Vein endothelial cell (primary cell): ENCODE measurements at places on chromosomes 2 and 18. TPM values are rescaled to one million over a fixed set of nuclear protein-coding genes. Genes with fewer than 3 reads are reported as not detected.

Gene DNAJC27
- 2.0 and 3.2 TPM in 2 replicates for total RNA-seq

Gene LAMA1
- 0.19 and 0.33 TPM in 2 replicates for total RNA-seq

Gene PDCD1
- total RNA-seq: not detected in 2 replicates

Gene TMEM18
- total RNA-seq: 12.1 and 18.2 TPM in 2 replicates

Gene CROCC2
- total RNA-seq: not detected in 2 replicates

Gene FAM124B
- 151 and 177 TPM in 2 replicates for total RNA-seq

Gene PLCL1
- total RNA-seq: 1.6 and 7.3 TPM in 2 replicates

Gene PPP4R3B
- total RNA-seq: 36.6 and 47.3 TPM in 2 replicates

Gene UGT1A4
- total RNA-seq: not detected in 2 replicates

Gene MC4R
- total RNA-seq: not detected in 2 replicates

Gene ZSCAN30
- total RNA-seq: 13.4 and 16.4 TPM in 2 replicates

Gene DSC3
- 0.10 and 0.33 TPM in 2 replicates for total RNA-seq
